Right atrium auricular region (tissue), 2 donors: ENCODE measurements at places on chromosomes 1 and 21.

DNA sequence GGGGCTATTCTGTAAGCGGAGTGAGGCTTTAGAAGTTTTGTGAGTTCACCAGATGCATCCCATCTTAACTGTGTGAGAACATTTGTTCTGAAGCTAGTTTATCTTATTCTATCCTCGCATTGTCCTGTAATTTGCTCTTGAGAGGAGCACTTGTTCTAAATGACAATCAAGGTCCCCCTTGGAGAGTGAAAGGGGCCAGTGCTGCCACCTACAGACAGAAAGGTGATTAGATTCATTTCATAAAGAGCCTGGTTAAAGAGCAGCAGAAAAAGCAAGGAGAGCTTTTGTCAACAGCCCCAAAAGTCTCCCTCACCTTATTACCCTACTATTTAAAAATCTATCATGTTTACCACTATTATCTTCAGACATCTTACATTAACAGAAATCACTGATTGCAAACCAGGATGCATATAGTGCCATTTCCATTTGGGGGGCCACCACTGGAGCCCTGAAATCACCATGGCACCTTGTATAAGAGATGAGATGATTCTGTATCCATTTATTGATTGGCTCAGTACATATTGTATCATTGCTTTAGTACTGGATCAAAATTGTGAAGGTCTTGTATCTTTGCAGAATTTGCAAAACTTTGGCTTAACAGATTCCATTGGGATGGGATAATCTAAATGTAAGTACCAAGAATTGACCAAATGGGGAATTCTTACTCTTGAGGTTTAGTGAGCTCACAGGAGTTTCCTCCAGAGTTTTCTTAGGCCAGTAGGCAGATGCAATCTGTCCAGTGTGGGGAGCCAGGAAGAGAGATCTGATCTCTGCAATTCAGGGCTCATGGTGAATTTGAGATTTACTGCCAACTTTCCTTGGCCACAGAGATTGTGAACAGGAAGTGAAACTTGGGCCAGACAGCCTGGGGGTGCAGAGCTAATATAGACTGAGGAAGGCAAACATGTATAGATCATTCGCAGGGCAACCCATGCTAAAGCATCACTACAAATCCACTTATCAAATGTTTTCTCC, 64.3 kb upstream of the TRABD2B start:
- DNase-seq = peak; percentile 80

- no peak for DNase-seq
These were observed 54.9 kb downstream of the LTN1 start for GRCh38 chr21:28937737-28938136.

GRCh38 chr21:29715089-29715488, 224.7 kb downstream of the GRIK1 start:
- DNase-seq = no peak

DNA sequence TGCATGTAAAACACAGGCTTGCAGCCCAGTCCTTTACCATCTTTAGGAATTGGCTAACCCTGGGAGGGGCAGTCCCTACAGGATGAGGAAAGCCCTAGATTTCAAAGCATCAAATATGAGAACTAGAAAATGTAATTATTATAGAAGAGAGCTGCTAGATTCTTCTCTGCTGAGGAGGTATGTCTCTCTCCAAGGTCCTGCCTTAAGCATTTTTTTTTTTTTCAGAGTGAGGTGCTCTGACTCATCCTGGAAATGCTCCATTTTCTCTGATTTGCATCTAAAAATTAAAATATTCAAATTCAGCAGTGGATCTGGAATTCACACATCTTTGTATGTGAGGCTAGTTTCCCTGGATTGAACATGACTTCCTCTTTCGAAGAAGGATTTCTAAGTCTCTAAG, 149.8 kb downstream of the ZNF648 start:
- no peak for DNase-seq

GRCh38 chr1:166738873-166739272, 100.4 kb upstream of the POGK start:
- DNase-seq = no peak

DNA sequence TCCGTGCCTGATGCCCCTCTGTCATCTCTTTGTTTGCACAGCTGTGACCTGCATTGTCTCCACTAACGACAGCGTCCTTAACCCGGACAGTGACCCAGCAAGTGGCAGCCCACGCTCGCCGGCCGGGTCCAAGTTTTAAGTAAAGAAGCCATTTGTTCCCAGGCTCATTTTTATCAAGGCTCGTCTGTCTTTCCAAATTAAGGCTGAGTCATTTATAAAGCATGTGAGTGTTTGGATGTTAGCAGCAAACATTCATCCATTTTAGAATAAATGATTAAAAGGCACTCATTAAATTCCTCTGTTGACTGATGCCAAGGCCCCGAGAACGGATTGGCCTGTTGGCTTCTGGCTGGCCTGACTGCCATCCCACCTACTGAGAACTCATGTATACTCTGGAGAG, 514.5 kb downstream of the NPHP4 start:
- no peak for DNase-seq

GRCh38 chr21:14078746-14079375, 131.9 kb downstream of the LIPI start:
- DNase-seq = no peak

GRCh38 chr1:41418857-41419583, 57.8 kb downstream of the FOXO6 start:
- DNase-seq = peak; percentile 93

- peak; percentile 66 for DNase-seq
These were observed 134.2 kb upstream of the TNFSF4 start for GRCh38 chr1:173341307-173341706.

DNA sequence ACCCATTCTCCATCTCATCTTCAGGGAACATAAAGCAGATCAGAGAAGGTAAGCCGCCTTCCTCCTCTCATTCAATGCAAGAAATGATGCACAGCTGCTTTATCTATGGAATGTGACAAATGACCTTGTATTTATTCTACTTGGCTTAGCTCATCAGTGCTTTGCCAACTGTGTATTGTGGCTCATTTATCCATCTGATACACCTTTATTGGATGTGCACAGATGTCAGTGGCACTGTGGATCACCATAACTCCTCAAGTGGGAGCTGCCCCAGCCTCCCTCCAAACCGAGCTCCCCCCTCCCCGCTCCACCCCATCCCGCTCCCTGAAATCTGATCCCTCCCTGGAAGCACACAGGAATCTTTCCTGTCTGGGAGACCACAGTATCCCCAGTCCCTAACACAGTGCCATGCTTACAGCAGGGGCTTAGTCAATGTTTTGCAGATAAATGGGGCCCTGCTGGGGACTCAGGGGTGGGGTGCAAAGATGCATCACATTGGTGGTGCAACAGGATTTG, 156.0 kb upstream of the RAB4A start:
- no peak for DNase-seq

DNA sequence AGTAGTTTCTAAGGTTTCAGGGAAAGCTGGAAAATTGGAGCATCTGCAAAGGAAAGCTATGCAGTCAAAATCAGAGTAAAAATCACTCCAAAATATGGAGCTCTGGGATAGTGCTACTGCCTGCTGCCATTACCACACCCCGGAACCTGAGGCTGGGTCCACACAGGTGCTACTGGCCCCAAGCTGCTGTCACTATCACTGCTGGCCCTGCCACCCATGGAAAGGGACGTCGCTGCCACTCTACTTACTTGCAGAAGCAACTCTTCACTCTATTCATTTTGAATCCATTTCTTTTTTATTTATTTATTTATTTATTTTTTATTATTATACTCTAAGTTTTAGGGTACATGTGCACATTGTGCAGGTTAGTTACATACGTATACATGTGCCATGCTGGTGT, 60.3 kb upstream of the RGS18 start:
- no peak for DNase-seq

DNA sequence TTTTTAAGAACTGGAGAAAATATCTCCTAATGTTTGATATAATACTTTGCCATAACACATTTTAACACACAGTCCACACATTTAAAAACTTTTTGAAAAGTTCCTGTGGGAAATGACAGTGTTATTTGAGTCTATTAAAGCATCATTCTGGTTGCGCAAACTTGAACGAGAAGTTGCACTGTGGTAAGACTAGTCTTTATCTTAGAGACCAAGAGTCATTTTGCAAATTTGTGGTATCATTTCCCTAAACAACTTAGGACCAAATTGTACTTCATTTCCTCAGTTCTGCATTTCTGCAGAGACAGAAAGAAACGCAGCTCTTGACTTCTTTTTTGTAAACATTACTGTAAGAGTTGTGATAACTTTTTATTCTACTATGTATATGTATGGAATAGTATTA, at the start of gene RGS18:
Gene RGS18 (plus strand): TSS at position 282 of the 400 bp plus-strand sequence. CDS start 176 bp downstream, outside the sequence.
- no peak for DNase-seq

- DNase-seq = no peak
These were observed 5.5 kb upstream of the PPIE start for GRCh38 chr1:39733161-39733560.

GRCh38 chr1:112798292-112798691, 83.2 kb upstream of the PPM1J start:
- DNase-seq = no peak

DNA sequence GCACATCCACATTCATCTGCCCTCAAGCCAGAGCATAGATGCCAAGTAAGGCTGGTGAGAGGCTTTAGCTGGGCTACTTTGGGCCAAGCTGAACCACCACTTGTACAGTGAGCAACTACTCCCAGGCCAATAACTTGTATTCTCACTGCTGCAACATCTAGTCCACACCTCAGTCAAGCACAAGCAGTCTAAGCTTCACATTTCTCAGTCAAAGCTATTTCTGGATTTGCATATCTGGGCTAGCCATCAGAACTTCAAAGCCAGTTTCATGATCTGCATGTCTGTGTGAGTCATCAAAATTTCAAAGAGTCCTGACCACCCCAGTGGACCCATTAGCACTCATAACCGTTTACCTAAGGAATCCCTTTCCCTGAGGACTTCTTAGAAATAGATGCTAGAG, 77.7 kb upstream of the DIRAS3 start:
- DNase-seq = no peak

- DNase-seq = no peak
These were observed 10.1 kb downstream of the MATN1 start for GRCh38 chr1:30713311-30713710.

- DNase-seq = no peak
These were observed 56.1 kb upstream of the MRPS6 start for GRCh38 chr21:34017039-34017961.

GRCh38 chr1:76303340-76303717, 228.8 kb downstream of the ST6GALNAC3 start:
- no peak for DNase-seq

DNA sequence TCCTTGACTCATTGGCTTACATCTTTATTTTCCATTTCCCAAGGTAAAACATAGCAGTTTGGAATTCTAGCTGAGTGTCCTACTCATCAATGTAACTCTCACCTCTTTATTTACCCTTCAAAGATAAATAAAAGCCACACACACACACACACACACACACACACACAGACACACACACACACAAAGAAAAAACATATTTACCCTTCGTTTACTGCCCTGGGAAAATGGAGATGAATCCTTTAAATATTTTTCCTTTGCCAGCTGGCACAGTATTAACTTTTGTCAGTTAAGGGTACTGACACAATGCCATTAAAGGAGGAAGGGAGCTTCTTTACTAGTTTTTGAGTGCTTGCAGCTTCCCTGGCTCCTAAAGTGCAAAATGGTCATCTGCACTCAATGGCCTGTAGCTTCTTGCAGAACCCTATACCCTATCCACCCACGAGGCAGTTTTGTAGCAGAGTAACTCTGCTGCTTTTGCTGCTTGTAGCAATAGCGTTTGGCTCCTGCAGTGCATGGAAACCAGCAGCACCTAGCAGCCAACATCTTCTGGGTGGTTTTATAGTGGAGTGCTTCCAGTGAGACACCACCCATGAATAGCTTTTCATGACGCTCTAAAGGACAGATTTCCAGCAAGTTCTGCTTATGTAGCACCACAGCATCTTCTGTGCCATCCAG, 103.7 kb downstream of the HS2ST1 start:
- no peak for DNase-seq

- DNase-seq = no peak
These were observed 9.8 kb downstream of the SH3GLB1 start for GRCh38 chr1:86714159-86714558.

- no peak for DNase-seq
These were observed 418.6 kb upstream of the PROX1 start for GRCh38 chr1:213568929-213569815.

- no peak for DNase-seq
These were observed 70.1 kb upstream of the EFHD2 start for GRCh38 chr1:15339570-15339969.

- DNase-seq = no peak
These were observed 42.1 kb downstream of the YARS1 start for GRCh38 chr1:32774950-32775634.

DNA sequence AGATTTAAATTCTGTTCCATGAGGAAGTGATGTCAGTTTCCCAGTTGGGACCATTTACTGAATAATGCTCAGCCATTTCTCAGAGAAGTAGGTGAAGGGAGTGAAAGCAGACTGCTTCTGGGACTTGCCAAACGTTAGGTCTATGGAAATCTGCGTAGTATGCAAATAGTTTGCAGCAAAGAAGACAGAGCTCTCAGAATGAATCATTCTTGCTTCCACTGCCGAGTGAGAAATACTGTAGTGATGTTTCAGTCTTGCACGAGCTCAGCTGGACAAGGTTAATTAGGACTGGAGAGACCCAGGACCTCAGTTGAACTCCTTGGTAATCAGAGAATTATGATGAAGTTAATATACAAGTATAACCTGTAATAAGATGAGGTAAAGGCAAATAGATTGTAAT, 317.7 kb upstream of the DAB1 start:
- DNase-seq = no peak

DNA sequence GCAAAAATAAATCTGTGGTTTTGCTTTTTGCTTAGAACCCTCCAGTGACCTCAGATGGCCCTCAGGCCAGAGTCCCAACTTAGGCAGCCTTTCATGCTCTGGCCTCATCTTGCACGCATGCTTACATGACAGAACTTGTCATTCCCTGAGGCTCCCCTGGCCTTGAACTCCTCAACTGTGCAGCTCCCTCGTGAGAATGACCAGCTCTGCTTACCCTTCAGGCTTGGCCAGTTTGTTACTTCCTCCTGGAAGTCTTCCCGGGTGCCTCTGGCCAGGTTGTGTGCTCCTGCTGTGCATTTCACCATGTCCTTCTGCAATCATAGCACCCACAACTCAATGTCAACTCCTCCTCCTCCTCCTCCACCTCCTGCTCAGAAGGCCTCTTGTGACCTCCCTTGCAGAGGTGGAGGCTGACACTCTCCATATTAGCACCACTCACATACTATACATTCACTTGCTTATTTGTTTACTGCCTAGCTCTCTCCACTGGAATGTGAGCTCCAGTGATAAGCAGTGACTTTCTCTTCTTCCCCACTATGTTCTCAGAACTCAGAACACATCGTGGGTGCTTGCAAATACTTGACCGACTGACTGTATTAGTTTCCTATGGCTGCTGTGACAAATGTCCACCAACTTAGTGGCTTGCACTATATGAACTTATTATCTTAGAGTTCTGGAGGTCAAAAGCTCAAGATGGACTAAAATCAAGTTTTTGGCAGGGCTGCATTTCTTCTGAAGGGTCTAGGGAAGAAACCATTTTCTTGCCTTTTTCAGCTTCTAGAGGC, 41.9 kb downstream of the RCSD1 start:
- DNase-seq = no peak

DNA sequence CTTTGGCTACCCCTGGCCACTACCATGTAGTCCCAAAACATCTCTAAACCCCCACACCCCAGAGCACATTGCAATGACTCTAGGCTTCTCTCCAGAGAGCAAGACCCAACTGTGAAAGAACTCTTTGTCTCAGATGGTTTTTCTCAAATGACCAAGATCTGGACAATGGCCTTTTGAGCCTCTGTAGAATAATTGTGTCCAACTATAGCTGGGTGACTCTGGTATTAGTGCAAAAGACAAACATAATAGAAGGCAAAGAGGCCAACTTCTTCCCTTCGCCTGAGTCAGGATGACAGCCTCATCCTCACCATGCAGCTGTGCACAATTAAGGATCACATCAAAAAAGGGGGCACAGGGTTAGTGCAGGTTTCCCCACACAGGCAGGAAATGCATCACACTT, 139.6 kb downstream of the BRINP2 start:
- DNase-seq = no peak
